ENCODE measurements at places on chromosomes 6 and 20. TPM values are rescaled to one million over a fixed set of nuclear protein-coding genes. Genes with fewer than 3 reads are reported as not detected.

SEC23B gene
- 39.6 TPM for total RNA-seq

EMILIN3 gene
- 0.16 TPM for total RNA-seq

EGFL8 gene
- total RNA-seq = 0.97 TPM

ELOVL5 gene
- 103 TPM for total RNA-seq

BPIFB4 gene
- not detected for total RNA-seq

CEP57L1 gene
- 14.7 TPM for total RNA-seq

FAXC gene
- total RNA-seq = 0.81 TPM

ENPP1 gene
- 12.8 TPM for total RNA-seq

TCP11 gene
- total RNA-seq = 1.1 TPM

CRNKL1 gene
- total RNA-seq = 32.6 TPM

TFAP2A gene
- total RNA-seq = 9.7 TPM

RHAG gene
- not detected for total RNA-seq

SLC2A10 gene
- 107 TPM for total RNA-seq

HDGFL1 gene
- not detected for total RNA-seq

TBXT gene
- total RNA-seq = not detected

TCF21 gene
- not detected for total RNA-seq

SYNDIG1 gene
- 1.8 TPM for total RNA-seq

FAM217A gene
- total RNA-seq = not detected

OR12D3 gene
- total RNA-seq = not detected

DEFB110 gene
- total RNA-seq = not detected

SOX18 gene
- total RNA-seq = 0.16 TPM
